ENCODE measurements at places on chromosomes 11 and 22.

- no peak for DNase-seq
These were observed 31.3 kb downstream of the RSF1 start for GRCh38 chr11:77789061-77789730.

DNA sequence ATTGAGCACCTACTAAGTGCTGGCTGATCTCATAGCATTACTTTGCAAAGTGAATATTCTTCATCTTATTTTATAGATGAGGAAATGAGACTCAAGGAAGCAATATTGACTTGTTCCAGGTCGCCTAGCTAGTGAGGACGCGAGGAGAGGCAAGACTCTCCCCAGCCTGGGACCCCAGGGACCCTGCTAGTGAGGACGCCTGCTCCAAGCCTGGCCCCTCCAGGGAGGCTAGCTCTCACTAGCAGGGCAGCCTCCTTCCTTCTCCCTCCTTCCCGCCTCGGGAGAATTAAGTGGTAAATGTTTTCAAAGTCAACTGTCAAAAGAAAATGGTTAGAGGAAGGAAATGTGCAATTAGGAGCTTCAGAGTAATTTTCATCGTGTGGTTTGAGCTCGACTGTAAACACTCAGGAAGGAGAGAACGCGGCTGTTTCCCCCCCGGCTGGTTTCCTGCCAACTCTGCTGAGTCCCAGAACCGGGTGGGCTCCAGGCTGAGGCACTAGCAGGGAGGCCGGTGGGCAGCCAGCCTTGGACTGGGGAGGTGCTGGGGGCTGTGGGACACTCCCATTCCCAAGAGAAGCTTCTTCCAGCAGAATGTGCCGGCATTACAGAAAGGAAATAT, 17.9 kb downstream of the MYEOV start:
- DNase-seq, result peak; percentile 95

DNA sequence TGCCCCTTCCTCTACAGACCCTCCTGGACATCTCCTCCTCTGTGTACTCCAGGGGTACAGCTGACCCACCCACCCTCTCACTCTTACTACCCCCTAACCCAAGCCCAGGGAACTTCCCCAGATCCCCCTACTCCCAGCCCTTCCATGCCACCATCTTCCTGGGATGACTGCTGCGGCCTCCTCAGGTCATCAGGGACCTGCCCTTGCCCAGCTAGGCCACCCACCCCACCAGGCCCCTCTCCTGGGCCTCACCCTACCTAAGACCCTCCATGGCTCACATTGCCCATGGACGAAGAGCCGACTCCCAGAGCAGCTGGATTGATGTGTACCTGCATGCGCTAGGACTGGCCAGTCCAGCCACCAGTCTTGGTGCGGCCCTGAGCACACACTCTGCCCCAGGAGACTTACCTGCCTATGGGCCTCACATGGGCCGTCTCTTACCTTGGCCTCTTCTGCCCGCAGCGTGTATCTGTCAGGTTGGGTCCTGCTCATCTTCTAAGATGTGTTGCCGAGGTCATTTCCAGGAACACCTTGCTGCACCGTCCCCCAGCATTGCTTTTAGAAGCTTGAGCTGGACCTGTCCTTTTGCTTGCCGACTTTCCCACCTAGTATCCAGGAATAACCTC, 2.0 kb upstream of the CLDN5 start:
- DNase-seq, result no peak

GRCh38 chr11:10288881-10289764, 4.9 kb downstream of the SBF2 start:
- DNase-seq, result no peak

- DNase-seq, result no peak
These were observed 11.0 kb downstream of the TEAD1 start for GRCh38 chr11:12685229-12685628.

DNA sequence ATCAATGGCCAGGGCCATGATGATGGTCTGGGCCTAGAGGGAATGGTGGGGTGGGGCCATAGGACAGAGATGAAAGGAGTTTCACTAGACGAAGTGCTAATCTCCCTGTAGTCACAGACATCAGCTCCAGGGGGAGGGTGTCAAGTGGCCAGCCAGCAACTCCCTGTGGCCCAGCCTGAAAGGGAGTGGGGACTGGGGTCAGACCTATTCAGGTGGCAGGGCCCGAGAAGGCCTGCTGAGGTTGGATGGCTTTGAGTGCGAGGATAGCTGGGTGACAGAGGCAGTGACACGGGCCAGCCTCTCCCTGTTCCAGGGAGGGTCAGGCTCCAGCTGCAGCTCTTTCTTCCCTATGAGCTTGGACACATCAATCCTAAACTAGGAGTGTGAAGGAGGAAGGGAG, 11.0 kb downstream of the TOB2 start:
- DNase-seq, result no peak

DNA sequence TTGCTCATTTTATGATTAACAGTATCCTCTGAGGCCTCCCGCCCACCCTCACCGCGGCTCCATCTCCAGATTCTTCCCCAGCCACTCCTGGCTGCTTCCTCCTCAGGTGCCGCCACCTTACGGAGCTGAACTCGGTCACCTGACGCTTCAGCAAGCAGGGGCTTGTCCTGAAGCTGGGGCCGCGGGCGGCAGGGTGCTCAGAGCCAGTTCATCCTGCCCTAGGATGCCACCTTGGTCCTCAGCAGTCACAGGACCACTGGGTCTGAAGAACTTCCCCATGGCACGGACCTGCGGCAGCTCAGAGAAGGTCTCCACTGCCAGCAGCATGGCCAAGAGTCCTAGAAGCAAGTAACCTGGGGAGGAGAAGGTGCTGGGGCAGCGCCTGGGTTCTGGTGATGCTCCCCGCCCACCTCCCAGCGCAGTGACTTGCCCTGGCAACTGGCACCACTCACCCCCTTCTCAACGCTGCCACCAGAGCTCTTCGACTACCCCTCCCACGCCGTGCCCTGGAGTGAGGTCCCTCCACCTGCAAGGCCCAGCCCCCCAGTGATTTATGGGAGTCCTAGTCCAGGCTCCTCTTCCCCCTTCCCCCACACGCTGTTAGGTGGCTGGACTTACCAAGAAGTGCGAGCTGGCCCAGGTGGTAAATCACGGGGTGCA, 2.6 kb downstream of the KCNK7 start:
- DNase-seq, result no peak

- DNase-seq, result no peak
These were observed 190.7 kb downstream of the SNX19 start for GRCh38 chr11:130725421-130726233.

GRCh38 chr11:131495423-131495822, 125.0 kb downstream of the NTM start:
- DNase-seq, result no peak

DNA sequence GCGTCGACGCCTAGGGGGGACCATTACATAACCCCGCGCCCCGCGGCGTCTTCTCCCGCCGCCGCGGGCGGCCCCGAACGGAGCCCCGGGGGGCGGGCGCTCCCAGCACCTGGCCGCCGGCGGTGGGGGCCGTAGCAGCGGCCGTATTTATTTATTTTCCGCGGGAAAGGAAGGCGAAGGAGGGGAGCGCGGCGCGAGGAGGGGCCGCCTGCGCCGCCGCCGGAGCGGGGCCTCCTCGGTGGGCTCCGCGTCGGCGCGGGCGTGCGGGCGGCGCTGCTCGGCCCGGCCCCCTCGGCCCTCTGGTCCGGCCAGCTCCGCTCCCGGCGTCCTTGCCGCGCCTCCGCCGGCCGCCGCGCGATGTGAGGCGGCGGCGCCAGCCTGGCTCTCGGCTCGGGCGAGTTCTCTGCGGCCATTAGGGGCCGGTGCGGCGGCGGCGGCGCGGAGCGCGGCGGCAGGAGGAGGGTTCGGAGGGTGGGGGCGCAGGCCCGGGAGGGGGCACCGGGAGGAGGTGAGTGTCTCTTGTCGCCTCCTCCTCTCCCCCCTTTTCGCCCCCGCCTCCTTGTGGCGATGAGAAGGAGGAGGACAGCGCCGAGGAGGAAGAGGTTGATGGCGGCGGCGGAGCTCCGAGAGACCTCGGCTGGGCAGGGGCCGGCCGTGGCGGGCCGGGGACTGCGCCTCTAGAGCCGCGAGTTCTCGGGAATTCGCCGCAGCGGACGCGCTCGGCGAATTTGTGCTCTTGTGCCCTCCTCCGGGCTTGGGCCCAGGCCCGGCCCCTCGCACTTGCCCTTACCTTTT, at the start of gene EP300:
Gene EP300 (plus strand): TSS at position 570 of the 795 bp plus-strand sequence. CDS start 413 bp downstream, outside the sequence.
- peak; percentile 80 for DNase-seq

GRCh38 chr11:12239804-12240371, 129.5 kb downstream of the MICAL2 start:
- DNase-seq, result peak; percentile 24

GRCh38 chr11:120630122-120630521, 118.6 kb downstream of the GRIK4 start:
- DNase-seq, result no peak

DNA sequence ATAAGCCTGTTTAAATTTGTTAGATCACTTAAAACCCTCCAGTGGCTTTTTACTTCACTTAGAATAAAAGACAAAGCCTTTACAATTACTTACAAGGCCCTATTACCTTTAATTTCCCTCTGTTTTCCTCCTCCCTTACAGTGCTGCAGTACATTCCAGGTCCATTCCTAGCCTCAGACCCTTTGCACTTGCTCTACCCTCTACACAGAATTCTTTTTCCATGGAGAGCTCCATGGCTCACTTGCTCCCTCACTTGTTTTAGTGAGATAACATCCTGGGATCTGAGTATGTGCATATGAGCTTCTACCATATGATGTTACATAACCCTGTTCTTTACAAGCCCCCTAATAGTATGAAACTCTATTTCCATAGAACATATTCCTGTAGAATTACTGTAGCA, 24.4 kb downstream of the ZNF214 start:
- no peak for DNase-seq

DNA sequence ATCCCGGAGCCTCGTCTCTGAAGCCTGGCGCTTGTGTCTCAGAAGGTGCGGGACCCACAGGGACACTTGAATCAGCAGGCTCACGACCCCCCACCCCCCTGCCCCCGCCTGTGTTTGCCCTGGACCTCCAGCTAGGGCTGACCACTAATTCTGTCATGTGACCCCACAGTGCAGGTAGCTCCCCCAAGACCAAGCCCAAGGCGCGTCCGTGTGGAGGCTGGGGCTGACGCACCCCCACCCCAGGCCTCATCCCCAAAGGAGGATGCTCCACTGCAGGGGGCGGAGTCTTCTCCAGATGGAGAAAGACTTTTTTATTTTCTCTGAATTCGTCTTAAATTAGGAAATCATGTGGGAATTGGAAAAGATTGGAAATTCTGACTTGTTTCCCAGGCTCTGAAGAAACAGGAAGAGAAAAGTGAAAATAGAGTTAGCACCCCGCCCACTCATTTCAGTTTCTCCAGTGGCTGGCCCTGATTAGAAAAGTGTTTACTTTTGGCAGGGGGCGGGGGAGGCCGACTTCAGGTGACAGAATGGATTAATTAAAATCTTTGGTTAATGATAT, 1.0 kb upstream of the RELA start:
- peak; percentile 23 for DNase-seq

DNA sequence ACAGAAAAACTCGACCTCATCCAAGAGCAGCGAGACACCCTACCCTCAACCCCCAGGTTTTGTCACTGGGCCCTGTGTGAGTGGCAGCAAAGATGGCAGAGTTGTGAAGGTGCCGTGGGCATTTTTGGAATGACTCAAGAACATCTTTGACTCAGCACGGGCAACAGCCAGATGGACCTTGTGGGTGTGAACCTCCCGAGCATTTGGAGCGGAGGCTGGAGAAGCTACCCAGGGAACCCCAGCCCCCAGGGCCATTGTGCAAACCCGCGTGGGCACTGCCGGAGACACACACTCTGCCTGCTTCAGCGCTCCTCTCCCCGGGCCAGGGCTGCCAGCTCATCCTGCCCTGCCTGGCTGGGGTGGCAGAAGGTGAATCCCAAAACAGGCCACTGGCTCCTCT, 66.1 kb downstream of the PANX1 start:
- no peak for DNase-seq

DNA sequence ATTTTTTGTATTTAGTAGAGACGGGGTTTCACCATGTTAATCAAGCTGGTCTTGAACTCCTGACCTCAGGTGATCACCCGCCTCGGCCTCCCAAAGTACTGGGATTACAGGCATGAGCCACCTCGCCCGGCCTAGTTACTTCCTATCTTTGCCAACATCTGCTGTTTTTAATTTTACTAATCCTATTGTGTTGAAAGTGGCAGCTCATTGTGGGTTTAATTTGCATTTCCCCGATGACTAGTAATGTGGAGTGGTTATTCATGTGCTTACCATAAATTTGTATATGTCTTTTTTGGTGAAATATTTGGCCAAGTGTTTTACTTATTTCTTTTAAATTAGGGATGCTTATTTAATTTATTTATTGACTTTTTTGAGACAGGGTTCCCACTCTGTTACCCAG, 74.2 kb upstream of the SLC25A18 start:
- no peak for DNase-seq

DNA sequence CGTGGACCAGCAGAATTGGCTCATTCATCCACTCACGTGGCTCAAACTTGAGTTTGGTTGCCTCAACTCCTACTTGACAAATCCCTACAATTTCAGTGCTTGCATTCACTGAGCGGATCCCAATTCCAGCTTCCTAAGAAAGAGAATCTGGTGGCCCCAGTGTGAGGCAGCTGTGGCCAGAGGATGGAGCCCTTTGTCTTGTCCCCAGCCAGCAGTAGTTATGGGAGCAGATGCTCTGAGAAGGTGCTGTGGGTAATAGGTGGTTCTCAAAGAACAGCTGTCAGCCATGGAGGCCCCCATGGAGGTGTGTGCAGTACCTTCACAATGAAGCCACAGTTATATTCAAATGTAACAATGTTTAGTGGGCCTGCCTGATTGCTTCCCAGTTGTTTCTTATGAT, 39.3 kb downstream of the KREMEN1 start:
- DNase-seq, result no peak

DNA sequence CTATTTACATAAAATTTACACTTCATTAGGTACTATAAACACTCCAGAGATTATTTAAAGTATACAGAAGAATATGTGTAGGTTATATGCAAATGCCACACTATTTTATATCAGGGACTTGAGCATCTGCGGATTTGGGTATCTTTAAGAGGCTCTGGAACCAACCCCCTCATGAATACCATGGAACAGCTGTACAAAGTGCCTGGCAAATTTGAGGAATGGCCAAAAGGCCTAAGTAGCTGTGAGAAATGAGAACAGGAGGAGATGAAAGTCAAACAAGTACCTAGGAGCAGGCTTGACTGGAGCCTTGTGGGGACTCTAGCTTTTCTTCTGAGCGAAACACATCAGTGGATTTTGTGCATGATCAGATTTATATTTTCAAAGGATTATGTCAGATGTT, 149.3 kb downstream of the RBFOX2 start:
- no peak for DNase-seq
